ENCODE measurements at places on chromosomes 4 and X.

DNA sequence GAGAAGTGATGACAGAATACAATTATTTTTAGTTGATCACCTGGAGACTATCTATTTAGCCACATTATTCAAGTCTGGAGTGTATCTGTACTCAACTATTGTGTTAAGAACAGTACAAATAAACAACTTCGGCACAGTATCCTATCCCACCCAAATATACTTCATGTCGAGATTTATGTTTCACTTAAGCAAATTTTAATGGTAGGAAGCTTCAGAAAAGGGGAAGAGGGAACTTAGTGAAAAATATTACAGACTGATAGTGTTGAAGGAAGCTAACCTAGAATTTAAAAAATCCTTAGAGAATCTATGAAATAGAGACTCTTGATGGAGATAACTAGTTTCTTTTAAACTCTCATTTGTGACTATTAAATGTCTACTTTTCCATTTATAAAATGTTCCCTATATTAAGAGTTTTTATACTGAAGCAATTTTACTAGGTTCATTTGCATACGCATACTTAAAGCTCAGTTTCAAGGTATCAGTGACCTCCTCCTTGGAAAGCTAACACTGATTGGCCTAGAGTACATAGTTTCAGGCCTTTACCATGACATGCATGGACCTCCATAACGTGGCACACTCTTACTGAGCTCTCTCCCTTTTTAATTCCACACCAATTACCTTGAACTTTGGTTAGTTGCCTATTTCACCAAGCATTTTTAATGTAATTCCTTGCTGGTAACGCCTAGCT lies 197.7 kb downstream of the CAMK2D start:
- DNase-seq, result no peak

DNA sequence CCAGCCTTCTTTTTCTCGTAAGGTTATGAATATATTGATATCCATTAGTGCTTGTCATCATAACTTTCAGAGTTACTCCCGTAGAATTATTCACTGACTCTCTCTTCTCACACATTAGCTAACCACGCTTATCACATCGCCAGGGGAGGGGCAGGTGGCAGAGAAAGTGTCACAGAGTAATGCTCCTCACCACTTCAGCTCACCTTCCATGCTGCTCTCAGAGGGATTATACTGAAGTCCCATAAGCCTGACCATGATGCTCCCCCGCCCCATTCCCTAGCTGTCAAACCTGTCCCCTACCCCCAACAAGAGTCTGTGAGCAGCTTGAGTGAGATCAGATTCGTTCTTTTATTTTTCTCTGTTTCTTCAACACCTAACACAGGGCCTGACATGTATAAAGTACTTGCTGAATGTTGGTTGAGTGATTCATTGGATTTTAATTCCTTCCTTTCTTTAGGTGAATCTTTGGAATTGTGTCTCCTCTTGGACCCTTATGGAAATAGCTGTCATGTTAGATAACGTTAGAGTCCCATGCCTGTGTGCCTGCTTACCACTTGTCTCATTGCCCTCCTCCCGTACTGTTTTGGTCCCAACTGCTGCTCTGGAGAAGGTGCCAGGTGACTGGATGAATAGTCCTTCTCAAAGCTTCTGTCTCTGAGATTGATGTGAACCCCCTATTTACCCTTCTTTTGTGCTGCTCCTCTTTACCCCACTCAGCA lies 55.1 kb downstream of the RS1 start:
- no peak for DNase-seq

DNA sequence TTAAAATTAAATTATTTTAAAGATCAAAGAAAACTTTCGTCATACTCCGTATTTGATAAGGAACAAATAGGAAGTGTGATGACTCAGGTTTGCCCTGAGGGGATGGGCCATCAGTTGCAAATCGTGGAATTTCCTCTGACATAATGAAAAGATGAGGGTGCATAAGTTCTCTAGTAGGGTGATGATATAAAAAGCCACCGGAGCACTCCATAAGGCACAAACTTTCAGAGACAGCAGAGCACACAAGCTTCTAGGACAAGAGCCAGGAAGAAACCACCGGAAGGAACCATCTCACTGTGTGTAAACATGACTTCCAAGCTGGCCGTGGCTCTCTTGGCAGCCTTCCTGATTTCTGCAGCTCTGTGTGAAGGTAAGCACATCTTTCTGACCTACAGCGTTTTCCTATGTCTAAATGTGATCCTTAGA lies at the start of gene CXCL8:
Gene CXCL8, plus strand, starts transcription at position 217 of the 426 bp plus-strand sequence. Its CDS starts 90 bp downstream, at position 307.
- DNase-seq, result no peak

DNA sequence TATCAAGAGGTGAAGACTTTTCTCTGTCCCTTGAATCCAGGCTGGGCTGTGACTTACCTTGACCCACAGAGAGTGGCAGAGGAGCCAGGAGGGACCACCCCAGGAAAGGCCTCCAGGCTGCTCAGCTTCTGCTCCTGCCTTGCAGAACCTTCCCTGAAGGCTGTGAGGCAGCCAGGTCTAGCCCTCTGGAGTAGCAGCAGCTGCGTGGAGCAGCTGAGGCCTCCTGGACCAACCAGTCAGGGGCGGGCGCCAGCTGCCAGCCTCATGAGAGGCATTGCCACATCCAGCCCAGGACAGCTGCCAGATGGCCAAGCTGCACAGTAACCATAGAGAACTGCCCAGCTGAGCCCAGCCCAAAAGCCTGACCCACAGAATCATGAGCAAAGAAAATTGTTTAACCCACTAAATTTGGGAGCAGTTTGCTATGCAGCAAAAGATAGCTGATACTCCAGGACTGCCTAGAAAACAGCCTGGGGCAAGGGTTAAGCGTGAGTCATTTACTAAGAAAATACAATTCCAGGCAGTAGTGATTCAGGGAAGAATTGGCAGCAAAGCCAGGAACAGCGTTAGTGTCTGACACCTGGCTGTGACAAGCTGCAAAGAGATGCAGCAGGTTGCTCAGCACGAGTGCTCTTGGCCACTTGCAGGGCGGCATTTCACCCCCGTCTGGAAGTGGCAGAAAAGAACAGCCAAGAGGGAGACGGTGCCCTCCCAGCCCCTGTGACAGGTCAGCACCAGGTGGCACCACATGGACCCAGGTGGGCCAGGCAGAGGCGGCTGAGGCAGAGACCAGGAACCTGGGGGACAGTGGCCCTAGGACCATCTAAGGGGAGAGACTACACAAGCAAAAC lies 14.7 kb upstream of the PDE6B start:
- DNase-seq, result no peak

DNA sequence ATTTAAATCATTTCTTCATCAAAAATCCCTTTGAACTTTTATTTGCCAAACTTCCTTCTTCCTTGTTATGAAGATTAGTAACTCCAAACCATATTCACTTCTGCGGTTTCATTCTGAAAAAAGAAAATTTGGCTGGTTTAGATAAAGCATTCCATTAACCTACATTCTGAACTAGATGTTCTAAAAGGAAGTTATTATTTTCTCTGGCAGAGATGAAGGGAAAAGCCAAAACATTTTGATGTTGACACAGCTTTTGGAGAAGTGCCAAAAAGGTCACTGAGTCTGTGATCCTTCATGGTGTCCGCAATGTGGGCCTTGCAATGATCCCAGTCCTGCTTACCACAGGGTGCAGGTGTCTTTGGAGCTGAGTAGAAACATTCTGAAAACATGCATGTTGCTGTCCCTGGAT lies 36.0 kb downstream of the CXCL8 start:
- DNase-seq, result no peak

DNA sequence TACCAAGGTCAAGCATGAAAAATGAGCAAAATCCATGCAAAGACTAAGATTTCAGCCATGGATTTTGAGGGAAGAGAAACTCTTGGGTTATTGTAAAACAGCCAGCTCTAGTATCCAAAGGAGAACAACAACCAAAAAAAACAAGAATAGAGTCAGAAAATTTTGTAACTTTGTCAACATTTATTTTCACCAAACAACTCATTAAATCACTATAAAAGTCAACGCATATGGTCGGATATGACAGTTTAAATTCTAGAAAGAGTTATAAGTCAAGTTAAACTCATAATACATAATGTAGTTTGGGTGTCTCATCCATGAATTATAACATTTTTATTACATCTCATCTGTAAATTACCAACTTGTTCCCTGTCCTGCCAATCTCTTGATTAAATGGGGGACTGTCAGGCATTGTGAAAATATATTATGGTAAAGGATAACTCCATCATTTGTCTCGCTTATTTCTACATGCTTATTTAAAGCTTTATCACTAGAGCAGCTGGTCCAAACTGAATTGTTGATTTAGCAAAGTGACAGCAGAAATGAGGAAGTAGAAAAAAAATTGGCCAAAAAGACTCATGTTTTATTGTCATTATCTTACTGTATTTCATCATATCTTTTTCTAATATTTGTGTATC lies 224.8 kb upstream of the NOCT start:
- DNase-seq, result no peak

- DNase-seq, result peak; percentile 57
These were observed 27.5 kb upstream of the HTRA3 start for GRCh38 chr4:8241895-8242696.

DNA sequence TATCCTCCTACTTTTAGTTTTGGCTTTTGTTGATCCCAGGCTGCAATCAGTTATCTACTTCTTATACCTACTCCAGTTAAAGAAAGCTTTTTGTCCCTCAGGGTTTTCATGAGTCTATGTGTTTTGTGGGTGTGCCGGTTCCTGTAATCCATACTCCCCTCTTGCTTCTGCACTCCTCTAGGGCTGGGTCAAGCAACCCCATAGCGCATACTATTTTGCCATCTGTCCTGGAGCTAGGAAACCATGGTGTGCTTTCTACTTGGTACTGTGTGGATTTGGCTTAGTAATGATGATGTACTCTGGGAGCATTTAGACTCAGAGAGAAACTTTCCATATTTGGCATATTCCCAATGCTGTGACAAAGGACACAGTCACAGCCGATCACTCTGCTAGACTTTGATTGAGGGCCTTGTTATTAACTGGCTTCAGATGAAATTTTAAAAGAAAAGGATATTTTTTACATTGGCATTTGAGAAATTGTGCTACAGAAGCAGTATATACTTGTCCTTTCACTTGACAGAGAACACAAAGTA lies 86.1 kb upstream of the GRXCR1 start:
- DNase-seq, result no peak
